ENCODE measurements at places on chromosomes 7 and 10.
A peak's percentile ranks its signal among the peaks of the same experiment; 100 is the strongest.

DNA sequence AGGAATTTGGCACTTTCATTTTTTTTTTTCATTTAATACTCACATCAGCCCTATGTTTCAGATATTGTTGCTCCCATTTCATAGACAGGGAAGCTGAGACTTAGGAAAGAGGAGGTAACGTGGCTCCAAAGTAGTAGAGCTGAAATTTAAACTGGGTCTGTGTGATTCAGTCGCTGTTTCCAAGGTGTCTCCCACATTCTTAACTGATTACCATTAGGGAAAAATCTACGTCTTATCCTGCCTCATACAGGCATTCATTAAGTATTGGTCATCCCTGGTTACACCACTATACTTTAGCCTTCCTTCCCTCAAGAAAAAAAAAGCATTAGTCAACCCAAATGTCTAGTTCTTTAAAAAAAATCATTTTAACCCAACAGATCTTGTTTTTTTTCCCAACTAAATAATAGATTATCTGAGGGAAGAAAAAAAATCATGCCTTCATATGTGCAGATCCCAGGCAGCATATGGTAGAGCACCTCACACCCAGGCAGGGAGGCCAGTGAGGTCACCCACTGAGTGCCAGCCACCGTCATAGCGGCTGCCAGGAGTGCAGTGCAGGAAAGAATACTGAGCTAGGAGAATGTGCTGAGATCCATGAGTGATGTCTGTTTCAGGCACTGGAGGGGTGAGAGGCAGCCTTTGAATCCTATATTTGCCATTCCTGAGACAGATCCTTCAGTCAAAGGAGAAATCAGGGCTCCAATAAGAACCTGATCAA is 59.0 kb upstream of the SORCS3 start:
- DNase-seq: peak; percentile 58

GRCh38 chr7:145928937-145929336 is 187.7 kb upstream of the CNTNAP2 start:
- no peak for DNase-seq

DNA sequence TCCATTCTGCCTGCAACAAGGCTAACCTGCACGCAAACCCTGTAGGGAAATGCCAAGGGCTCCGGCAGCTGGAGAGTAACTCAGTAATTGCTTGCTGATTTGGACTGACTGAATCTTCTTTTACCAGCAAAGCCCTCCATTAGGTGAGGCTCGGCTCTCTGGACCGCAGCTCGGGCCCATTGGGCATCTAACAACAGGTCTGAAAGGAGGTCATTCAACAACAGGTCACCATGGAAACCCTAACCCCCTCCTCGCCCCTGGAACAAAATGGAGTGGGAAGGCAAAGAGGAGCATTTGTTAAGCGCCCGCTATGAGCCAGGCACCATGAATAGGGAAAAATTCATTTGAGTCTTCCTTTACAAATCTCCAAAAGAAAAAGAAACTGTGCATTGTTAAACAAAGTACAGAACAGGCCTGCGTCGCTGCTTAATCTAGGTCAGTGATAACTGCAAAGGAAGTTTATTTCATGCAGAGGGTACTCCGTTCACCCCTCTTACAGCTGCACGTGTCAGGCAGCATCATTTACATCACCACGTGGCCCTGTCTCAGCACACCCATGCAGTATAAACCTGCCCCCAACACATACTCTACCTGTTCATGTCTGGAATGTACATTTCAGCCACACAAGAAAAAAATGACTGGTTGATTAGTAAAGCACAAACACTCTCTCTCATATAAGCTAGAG is 248.8 kb upstream of the NEBL start:
- DNase-seq: no peak

DNA sequence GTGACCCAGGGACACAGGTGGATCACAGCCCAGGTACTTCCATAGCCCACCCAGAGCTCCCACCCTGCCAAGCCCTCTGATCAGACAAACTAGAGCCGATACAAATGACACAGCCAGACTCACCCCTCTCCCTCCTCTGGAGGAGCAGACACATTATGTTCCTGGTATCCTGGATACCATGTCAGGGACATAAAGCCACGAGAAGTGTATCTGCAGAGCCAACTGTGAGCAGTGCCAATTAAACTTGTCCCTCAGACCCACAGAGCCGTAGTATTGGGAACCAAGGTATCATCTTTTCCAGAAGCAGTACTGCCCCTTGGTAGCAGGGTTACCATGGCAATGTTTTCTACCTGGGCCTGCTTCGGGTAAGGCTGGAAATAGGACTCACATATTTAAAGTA is 47.3 kb upstream of the CPXM2 start:
- DNase-seq: no peak

DNA sequence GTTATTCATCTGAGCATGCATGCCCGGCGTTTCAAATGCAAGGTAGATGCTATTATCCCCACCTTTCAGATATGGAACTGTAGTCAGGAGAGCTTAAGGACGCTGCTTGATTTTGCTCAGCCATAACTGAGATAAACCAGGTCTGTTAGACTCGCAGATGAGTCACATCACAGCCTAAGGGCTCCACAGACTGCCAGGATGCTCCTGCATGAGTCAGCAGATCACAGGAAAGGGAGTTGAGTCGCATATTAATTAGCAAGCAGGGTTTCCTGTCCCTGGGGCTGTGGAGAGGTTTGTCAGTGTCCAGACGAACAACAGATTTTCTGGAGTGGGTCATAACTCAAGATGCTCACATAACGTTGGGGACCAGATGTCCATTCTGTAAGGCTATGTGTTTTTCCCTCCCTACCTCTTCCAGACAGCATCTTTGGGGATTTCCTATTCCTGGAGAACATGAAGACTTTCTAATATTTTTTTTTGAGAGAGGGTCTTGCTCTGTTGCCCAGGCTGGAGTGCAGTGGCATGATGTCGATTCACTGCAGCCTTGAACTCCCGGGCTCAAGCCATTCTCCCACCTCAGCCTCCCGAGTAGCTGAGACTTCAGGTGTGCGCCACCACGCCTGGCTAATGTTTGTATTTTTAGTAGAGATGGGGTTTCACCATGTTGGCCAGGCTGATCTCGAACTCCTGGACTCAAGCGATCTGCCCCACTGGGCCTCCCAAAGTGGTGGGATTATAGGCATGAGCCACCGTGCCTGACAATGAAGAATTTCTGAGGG is 36.7 kb downstream of the PFKFB3 start:
- peak; percentile 96 for DNase-seq

DNA sequence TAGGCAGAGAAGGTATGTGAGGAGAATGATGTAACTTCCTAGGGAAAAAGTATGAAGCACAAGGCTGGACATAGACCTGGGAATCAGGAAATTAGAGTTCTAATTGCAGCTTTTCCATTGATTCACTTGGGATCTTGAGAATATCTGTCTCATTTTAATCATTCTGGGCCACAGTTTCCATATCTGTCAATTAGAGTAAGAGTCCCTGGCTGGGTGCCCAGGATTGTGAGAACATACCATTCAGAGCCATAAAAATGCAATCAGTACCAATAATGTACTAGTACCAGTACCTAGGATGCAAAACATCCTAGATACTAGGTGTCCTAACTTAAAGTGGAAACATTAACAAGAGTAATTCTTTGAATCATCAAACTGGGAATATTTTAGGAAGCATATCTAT is 29.6 kb downstream of the CAV1 start:
- no peak for DNase-seq

DNA sequence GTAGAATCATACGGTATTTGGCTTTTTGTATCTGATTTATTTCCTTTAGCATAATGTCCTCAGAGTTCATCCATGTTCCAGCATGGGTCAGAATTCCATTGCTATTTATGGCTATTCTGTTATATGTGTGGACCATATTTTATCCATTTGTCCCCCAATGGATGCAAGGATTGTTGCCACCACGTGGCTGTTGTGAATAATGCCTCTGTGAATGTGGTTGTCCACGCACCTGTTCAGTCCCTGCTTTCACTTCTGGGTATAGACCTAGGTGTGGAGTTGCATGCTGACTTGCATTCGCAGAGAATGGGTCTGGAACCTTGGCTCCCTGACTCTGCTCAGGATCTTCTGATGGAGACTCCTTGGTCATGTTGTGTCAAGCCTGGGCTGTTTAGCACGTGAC is 199.9 kb downstream of the CAMK1D start:
- no peak for DNase-seq

DNA sequence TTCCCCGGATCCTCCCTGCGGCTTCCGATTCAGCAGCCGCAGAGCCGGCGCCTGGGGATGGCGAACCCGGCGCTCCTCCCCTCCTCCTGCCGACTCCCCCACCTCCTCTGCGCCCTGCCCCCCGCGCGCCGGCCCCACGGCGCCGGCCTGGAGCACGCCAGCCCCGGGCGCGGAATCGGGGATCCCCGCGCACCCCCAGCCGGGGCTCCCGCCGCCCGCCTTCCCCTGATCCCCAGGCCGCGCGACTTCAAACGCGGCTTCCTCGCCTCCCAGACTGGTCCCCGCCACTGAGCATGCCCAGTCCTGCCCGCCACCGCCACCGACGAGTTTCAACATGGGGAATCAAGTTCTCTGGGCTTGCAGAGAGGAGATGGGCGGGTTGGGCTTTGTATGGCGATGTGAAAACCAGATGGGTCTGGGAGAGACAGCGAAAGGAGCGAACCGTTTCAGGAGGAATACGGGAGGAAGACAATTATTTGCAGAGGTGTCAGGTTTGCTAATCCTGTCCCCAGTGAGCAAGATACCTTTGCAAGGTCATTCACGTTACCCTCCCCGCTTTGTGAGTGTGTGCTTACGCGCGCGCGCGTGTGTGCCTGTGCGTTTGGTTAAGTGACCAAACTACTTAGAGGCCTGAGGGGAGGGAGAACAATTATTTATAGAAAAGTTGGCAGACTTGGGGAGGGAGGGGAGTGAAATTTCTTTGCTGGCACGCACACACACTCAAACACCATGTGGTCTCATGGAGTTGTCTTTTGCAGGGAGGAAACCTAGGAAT is at the start of gene PANK1:
Gene PANK1, minus strand, starts transcription at position 276 of the 775 bp plus-strand sequence. CDS start 351 bp downstream, outside the sequence.
- no peak for DNase-seq

- DNase-seq: peak; percentile 59
Observed at GRCh38 chr7:28483112-28483511, 70.8 kb downstream of the CREB5 start.

GRCh38 chr10:132175408-132175807 is 11.3 kb upstream of the DPYSL4 start:
- no peak for DNase-seq

DNA sequence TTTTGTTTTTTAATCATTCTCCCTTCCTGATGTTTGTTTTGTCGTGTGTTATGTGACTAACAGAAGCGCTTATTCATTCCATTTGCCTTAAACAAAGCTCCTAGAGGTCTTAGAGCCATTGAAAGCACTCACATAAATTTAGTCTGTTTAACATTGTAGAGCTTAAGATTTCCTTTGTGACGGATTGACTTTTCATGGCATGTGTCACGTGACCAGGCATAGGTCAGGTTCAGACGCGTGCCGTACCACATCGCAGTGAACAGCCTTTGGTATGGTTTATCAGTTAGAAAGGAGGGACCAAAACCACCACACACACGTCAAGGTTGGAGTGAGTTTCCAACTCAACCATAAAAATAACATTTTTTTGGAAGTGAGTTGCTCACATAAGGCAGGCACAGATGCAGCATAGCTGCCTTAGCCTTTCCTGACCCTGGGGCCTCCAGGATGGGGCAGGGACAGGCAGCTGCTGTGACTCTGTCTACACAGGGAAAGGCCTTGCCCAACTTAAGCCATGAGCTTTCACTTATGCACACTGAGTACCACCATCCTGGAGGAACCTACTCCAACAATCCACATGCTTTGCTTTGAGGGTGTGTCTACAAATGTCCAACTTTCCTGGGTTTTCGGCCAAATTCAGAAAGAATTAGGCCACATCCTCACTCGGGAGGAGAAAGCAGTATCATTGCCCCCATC is 55.5 kb downstream of the WDFY4 start:
- DNase-seq: no peak

DNA sequence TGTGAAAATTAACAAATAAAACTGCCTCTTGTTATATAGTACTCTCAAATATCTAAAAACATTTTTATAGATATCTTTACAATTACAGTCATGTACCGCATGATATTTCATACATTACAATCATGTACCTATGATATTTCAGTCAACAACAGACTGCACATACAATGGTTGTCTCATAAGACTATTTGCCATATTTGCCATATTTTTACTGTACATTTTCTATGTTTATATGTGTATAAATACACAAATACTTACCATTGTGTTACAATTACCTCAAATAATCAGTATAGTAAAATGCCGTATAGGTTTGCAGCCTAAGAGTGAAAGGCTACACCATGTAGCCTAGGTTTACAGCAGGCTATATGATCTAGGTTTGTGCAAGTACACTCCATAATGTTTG is 336.0 kb upstream of the PCDH15 start:
- no peak for DNase-seq

DNA sequence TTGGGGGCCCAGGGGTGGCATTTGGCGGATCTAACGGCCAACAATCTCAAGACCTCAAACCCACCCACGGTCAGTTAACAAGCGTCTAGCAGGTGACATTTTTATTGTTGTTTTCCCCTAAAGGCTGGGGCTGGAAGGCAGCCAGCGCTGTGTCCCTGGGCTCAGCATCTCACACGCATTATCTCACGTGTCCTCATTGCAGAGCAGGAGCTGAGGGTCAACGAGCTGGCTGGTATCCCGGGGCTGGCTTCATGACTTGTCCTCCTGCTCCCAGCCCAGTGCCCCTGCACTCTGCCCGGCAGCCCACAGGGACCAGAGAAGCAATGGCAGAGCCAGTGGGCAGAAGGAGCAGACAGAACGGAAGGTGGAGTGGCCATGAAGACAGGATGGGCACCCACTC is 54.4 kb upstream of the TMEM273 start:
- no peak for DNase-seq

DNA sequence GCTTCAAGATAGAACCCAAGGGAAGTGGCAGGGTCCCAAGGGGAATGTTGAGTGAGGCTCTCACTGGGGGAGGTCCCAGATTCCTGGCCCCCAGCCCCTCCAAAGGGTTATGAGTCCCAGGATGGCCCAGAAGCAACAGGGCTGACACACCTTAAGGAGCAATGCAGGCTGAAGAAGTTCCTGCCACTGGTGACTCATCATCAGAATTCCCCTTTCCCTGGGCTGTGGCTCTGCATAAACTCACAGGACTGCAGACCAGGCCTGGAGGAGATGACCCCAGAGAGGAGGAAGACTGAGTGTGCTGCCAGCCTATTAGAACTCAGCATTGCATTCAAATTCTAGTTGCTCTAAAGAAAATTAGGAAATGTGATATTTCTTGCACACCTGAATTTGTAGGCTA is 126.7 kb downstream of the DPP6 start:
- no peak for DNase-seq

DNA sequence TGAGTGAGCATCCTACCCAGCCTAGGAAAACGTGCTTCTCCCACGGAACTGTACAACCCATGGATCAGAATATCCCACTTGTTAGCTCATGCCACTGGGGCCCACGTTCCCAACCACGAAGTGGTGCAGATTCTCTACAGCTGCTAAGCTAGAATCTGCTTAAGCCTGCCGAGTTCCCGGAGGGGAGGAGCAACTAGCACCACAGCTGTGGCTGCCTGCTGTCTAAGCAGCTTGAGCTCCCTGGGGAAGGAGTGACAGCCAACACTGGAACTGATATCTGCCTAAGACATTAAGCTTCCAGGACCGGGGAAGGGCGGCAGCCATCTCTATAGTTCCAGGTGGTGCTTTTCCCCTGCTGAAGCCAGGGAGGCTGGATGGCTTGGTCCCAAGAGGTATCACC is 334.7 kb upstream of the CHRM2 start:
- DNase-seq: no peak

- DNase-seq: no peak
Observed at GRCh38 chr10:14761372-14761771, 13.3 kb downstream of the FAM107B start.

- no peak for DNase-seq
Observed at GRCh38 chr10:132443983-132444876, 47.2 kb downstream of the PWWP2B start.

GRCh38 chr7:18890134-18890533 is 227.3 kb downstream of the TWIST1 start:
- DNase-seq: peak; percentile 38

Data from AG09309 (cell line).